ENCODE measurements at places on chromosomes 3 and 15. TPM values are rescaled to one million over a fixed set of nuclear protein-coding genes. Genes with fewer than 3 reads are reported as not detected.

GRCh38 chr15:66025972-66026371 lies 156.7 kb downstream of the RAB11A start:
- no peak for DNase-seq

DNA sequence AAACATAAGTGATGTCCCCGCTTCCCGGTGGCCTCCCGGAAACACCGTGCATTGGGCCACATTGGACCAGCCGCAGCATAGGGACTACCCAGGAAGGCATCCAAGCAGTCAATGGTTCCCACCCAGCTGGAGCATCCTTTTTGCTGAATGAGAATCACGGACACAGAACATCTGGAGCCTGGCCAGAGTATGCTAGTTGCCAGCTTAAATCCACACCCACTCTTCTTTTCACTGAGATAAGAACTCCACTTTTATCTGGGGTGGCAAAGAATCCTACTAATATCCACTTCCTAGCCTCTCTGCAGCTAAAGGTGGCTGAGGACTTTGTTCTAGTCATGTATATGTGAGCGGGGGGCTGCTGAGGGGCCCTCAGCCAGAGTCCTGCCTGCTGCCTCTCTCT lies 95.2 kb upstream of the PLXNA1 start:
- DNase-seq, result no peak

GRCh38 chr15:98528046-98528725 lies 120.2 kb upstream of the IGF1R start:
- no peak for DNase-seq

DNA sequence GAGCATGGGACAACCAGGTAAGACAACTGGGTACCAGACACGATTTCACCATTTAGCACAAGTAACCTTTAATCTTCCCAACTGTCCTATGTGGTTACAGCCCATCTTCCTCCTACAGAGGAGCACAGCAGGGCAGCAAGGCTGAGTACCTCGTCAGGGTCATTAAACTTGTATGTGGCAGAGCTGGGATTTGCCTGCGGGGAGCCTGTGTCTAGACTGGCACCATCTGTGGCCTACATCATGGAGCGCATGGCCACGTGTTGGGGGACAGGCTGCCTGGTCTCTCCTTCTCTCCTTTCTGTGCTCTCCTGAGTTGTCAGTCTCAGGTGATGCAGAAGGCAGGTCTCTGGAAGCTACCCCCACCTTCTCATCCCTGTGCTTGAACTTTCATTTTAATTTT lies 32.2 kb downstream of the GOLGA6A start:
- no peak for DNase-seq

DNA sequence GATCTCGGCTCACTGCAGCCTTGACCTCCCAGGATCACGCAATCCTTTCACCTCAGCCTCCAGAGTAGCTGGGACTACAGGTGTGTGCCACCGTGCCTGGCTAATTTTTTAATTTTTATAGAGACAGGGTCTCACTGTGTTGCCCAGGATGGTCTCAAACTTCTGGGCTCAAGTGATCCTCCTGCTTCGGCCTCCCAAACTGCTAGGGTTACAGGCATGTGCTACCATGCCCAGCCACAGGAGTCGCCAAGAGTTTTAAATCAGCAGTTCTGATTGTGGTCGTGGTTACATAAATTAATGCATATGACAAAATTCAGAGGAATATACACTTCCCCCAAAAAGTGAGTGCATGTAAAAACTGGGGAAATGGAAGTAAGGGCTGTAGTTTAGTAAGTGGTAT lies 32.9 kb downstream of the MEGF11 start:
- DNase-seq, result no peak

GRCh38 chr3:78258798-78259197 lies 1218.9 kb downstream of the ROBO2 start:
- no peak for DNase-seq

DNA sequence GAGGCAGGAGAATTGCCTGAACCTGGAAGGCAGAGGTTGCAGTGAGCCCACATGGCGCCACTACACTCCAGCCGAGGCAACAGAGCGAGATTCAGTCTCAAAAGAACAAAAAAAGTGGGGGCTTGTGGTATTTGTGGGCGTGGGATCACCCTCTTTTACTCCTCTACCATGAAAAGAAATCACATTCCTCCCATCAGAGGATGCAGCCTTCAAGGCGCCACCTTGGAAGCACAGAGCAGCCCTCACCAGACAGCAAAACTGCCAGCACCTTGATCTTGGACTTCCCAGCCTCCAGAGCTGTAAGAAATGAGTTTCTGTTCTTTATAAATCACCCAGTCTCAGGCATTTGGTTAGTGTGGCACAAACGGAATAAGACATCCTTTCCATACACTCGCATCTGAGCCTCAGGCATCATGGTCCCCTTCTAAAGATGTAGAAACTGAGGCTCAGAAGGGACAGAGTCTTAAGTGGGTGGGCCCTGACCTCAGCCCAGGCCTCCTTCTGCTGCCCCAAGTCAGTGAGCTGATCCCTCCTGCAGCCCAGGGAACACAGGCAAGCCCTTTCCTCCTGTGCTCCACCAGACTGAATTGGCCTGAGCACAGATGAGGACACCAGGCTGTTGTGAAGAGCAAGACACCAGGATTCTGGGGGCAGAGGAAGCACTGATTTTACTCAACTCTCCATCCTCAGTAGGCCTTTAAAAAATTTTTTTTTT lies 201.7 kb upstream of the LINGO1 start:
- DNase-seq, result no peak

- no peak for DNase-seq
Observed at GRCh38 chr3:141021261-141021660, 29.9 kb upstream of the SPSB4 start.

DNA sequence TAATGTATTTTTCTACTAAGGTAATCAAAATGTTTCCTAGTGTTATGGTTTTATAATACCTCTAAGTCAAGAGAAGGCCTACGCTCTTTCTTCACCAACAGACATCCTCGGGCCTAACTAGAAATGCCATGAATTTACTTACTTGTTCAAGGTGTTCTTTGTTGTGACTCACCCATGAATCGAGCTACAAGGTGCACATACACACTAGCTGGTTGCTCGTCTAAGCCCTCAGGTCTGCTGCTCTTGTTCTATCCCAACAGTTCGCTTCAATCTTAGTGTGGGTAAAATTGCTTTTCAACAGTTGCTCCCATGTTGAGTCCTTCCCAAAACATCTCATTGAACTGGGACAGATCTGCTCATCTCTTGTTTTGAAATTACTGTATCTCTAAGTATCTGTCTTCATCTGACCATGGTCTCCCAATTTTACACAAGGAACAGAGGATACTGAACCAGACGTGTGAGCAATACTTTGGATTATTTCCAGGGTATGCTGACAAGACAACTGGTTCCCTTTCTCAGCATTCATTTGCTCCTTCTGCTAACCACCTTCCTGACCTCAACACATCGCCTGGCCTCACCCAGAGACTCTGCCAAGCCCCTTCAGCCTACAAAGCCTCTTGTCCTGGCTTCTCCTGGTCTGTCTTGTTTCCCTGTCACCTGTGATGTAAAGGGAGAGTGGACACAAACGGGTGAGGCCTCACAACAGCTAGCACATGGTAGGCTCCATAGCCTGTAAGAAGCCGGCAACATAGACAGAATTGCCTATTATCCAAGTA lies 84.2 kb downstream of the NEDD4 start:
- no peak for DNase-seq

DNA sequence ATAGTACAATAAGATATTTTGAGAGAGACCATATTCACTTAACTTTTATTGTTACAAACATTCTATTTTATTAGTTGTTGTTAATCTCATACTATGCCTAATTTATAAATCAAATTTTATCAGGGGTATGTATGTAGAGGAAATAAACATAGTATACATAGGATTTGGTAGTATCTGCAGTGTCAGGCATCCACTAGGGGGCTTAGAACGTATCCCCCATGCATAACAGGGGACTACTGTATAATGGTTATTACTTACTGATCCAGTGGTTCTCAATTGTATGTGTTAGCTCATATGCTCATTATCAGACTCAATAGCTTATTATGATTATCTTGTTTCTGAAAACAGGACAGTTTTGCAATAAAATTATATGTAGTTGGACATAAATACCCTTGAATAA lies 27.6 kb downstream of the CMC1 start:
- no peak for DNase-seq

GRCh38 chr3:171446801-171447578 lies 13.2 kb downstream of the TNIK start:
- no peak for DNase-seq

- DNase-seq, result no peak
Observed at GRCh38 chr15:40838756-40839155, 5.1 kb upstream of the SPINT1 start.

DNA sequence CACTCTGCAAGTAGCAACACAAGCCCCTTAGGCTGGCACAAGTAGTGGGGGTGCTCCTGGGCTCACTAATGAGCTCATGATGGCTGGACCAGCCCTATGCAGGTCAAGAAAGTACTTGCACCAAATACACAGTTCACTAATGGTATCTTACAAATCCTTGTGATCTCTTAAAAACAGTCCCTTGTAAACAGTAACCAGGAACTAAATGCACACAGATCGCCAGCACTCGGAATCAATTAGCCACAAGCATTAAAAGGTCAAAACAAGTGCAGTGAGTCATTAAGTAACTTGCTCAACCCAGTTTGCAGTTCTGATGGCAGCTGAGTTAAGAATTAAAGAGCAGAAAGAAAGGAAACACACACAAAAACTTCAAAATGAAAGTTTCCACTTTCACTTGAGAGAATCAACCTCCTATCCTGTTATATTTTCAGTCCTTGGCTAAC lies 43.2 kb downstream of the ARHGEF3 start:
- peak; percentile 11 for DNase-seq

GRCh38 chr3:168925568-168925967 lies 737.9 kb downstream of the MECOM start:
- DNase-seq, result no peak

The SSUH2 gene
- not detected for total RNA-seq

The A4GNT gene
- not detected for total RNA-seq

The TXNRD3 gene
- total RNA-seq, result 6.4 TPM

The SLC24A5 gene
- total RNA-seq, result not detected
